CD4-positive, alpha-beta T cell treated with Interleukin-4 for 4 hours (primary cell): ENCODE measurements at places on chromosomes 2 and 18.

GRCh38 chr2:234003972-234004617, 46.4 kb upstream of the SPP2 start:
- peak; percentile 14 for DNase-seq

DNA sequence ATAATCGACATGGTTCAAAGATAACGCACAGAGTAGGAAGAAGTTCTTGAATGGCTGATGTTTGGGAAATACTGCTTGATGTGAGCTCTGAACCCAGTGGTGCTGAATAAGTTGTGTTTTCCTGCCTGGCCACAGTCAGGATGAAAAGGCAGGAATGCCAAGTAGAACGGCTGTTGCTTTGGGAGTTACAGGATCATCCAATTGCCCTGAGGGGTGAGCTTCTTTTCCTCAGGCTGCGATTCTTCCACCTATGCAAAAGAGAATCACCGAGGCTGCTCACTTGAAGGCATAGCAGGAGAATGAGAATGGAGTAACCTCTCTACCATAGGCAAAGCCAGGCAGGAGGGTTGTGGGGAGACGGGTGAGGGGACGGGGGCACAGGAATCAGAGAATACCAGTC, 14.4 kb upstream of the IGFBP2 start:
- DNase-seq, result no peak

DNA sequence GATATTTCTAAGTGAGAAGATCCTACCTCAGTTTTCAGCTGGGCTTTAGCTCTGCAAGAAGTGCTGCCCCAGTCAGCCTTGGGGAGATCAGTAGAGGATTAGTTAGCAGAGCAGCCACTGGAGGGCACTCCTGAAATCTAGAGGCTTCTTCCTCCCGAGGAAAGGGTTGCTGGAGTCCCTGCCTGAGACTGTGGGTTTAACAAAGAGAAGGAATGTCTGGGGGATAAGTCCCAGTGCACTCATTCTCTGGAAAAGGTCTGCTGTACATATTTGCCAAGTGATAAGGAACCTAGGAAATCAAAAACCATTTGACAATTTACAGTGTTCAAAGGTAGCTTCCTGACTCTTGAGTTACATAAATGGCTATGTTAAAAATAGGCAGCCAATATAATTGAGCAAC, 207.2 kb downstream of the SLC8A1 start:
- no peak for DNase-seq

DNA sequence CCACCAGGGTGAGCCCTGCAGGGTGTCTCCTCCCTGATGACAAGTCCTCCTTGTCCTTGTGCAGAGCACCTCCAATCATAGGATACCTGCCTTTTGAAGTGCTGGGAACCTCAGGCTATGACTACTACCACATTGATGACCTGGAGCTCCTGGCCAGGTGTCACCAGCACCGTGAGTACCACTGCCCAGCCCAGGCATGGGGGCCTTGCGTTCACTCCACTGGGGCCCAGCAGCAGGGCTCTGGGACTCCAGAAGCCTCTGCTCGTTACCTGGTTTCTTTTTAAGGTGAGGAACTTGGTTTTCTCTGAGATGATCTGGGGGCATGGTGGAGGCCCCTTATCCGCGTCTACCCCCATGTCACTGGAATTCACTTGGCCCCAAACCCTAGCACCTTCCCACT, 36.5 kb upstream of the RPL31 start:
- no peak for DNase-seq

- no peak for DNase-seq
Measured at GRCh38 chr2:113847144-113847543, 42.7 kb upstream of the ACTR3 start.

GRCh38 chr18:11884396-11885030, 23.6 kb downstream of the MPPE1 start:
- DNase-seq, result no peak

- no peak for DNase-seq
Measured at GRCh38 chr2:171394164-171394740, 39.5 kb downstream of the METTL8 start.

DNA sequence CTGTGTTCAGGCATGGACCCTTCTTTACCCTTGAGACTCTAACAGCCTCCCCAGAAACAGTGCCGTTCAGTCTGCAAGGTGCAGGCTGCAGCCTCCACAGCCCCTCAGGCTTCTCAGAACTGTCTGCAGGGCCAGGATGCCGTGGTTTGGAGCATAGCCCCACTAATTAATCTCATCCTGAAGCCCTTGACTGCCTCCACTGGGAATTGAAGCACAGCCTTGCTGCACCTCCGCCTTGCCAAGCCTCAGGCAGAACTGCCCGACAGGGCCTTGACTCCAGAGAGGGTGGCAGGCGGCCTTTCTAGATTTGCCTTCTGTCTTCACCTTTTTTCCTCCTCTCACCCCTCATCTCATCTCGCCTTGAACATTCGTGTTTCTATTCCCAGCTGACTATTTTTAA, 119.8 kb downstream of the NRP2 start:
- no peak for DNase-seq

GRCh38 chr2:38925982-38926381, 36.3 kb downstream of the ARHGEF33 start:
- no peak for DNase-seq

DNA sequence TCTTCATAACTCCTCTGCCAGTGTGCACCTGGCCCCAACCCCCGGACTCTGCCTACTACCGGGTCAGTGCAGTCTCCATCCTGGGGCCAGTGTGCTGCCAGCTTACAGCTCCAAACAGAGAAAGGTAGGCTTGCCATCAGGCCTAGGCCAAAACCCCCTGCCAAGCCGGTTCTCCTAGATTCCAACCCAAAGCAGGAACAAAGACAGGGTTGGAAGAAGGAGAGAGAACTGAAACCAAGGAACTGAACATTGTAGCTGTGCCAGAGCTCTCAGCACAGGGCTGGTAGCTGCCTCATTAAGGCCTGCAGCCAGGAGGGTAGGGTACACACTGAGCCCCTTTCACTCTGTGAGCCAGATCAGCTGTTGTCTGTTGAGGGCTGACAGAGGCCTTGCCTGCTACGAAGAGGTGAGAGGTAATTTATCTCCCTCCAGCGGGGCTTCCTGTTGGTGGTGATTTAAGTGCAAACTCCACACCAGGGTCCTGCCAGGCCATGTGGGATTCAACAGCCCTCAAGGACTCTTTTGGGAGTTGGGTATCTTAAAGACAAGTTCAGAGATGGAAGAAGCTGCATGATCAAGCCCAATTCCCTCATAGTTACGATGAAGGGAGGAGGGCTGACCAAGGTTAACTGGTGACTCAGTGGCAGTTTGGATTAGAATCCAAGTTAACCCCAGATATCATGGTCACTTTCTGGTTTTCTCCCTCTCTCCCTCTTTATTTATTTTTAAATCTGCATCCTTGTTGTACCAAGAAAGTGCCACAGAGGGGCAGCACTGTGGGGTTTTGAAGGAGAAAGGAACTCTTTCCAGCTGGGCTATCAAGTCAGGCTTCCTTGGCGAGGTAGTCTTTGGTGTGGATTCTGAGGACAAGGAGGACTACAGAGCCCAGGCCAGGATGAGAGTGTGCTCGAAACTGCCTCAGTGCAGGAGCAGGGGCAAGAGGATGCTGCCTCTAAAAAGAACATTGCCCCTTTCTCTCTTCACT, 48.1 kb downstream of the CYRIA start:
- DNase-seq, result no peak

DNA sequence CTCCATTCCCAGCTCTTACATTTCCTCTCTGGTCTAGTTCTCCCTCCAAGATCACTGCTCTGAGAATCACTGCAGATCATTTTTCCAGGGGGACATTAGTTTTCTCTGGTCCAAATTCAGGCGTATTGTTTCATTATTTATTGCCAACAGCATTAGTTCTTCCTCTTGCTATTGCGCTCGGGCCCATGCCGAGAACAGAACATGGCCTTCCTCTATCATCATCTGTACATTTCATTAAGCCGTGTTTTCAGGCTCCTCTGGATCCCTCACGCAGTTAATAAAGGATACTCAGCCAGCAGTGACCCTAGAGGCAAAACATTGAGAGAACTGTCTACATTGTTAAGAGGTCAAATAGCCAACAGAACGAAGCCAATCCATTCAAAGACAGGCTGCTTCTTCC, 63.9 kb downstream of the CCBE1 start:
- no peak for DNase-seq

GRCh38 chr2:235765181-235765820, 271.5 kb downstream of the AGAP1 start:
- no peak for DNase-seq

DNA sequence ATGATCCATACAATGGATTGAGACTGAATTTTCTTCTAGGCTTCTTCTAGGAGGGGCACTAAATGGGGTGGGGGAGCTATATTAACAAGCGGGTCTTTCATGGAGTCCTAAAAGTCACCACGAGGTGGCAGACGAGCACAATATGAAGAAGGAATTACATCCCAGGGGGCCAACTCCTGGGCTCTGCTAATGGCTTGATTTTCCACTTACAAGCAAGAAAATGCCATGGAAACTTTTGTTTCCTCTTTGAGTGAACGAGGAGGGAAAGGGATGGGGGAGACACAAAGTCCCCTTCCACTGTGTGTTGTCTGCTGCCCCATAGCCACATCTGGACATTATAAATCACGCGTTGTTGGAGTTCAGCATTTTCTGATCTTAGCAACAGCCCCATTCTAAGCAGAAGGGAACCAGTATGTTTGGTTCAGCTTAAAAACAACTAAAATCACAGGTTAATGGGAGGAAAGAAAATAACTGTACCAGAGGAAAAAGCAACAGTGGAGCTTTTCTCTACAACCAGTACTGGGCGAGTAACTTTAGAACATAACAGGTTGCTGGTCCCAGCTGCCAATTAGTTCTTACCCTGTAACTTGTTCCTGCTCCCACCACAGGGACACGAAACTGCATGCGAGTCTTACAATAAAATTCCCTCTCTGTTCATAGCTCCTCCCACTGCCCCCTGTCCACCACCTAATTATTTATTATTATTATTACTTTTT, 285.0 kb upstream of the PARD3B start:
- DNase-seq, result peak; percentile 16

GRCh38 chr18:21270453-21270852, 28.4 kb downstream of the GREB1L start:
- DNase-seq, result no peak

- DNase-seq, result no peak
Measured at GRCh38 chr2:40658941-40659340, 207.1 kb upstream of the SLC8A1 start.

- DNase-seq, result no peak
Measured at GRCh38 chr2:26610504-26611335, 30.4 kb downstream of the CIB4 start.

DNA sequence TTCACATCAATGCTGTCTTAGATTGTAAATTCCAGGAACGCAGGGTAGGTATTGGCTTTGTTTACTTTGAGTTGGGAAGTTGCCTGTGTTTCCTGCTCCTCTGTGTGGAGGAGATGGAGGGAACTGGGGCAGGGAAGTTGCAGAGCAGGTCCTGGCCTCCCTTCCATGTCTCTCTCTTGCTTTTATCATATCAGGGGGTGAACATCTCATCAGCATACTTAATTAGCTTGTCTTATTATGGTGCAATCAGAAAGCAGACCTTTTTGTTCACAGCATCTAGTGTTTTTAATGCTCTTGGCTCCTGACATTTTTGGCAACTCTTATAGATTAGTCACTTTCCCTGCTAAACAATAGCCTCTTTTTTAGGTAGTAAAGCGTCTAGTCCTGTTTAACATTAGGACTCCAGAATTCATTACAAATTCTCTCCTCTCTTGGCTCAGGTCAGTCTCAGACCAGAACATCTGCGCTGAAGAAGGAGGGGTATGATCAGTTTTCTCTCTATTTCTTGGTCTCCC, 11.5 kb upstream of the DIPK1C start:
- DNase-seq, result no peak

DNA sequence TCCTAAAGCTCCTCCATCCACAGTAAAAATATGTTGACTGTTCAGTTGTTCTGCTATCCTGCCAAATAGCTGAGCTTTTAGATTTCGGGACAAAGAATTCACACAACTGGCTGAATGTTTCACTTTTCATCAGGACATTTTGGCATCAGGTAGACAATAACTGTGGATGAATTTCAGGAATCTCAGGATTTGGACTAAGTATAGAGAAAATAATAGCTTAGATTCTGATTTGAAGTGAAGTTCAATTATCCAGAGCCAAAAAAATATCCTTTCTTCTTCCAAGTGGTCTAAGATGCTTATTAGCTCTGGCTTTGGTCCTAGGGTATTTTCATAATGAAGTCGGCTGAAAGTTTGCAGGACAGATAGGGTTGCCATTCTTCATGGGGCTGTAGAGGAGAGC, 16.1 kb downstream of the KCNE4 start:
- no peak for DNase-seq

- no peak for DNase-seq
Measured at GRCh38 chr2:219944866-219945265, 317.4 kb downstream of the SLC4A3 start.

DNA sequence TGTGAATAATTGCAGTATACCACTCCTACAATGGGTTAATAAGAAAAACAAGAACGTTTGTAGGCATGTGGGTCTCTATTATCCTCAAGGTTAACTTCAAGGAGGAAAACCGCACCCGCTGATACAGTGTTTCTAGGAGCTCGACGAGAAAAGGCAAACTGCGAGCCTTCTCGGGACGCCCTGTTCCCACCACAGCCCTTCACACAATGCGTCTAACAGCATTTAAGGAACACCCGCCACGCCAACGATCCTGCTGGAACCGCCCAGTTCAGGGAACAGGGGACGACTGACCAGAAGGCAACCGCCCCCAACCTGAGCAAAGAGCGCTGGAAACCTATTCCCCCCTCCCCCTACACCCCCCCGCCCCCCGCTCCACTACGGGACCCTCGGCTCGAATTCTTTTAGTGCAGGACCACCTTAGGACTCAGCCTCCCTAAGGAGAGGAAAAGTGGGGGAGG, 710 bp upstream of the TMSB10 start:
- peak; percentile 24 for DNase-seq

DNA sequence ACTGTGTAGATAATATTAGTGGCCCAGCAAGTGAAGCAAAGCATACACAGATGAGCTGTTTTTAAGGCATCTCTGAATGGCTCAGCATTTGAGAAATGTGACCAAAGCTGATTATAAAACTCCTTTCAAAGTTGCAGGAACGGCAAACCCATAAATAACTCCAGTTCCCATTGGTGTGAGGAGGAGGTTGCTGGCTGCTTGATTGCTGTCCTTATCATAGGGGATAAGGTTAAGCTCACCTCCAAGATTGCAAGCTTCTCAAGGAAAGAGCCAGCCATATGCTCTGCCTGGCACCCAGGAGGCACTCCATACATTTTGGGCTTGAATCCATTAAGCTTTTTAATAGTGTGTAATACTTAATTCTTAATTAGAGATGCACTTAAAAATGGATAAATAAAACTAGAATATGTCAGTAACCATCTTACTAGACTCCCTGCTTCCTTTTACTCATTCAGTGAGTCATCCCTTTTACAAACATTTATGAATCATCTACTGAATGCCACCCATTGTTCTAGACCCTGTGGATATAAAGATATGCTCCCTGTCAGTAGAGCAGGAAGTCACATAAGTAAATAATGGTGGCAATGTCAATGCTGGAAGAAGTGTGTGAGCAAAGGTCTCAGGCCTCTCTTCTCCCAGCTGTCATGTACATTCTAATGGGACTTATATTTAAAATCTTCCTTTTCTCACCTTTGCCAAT, 99.3 kb downstream of the SPATS2L start:
- peak; percentile 27 for DNase-seq

DNA sequence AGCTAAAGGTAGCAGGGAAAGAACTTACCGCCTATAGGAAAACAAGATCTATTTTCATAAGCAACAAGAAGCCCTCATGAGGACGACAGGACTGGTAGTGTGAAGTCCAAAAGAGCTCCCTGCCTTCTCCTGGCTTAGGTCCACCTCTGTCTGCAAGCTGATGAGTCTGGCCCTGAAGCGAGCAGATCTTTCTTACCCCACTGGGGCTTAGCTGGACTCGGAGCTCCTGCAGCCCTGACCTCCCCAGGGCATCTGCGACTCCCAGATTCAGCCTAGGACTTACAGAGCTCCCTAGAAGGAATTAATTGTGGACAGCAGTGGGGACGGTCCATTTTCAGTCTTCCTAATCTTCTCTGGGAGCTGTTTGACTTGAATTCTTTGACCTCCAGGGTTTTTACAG, 53.7 kb downstream of the MCFD2 start:
- no peak for DNase-seq
